ENCODE measurements at places on chromosomes 1 and 21. TPM values are rescaled to one million over a fixed set of nuclear protein-coding genes. Genes with fewer than 3 reads are reported as not detected.

GRCh38 chr1:64235181-64235580 is 31.8 kb downstream of the UBE2U start:
- DNase-seq, result no peak

Gene DPT
- total RNA-seq, result not detected

DNA sequence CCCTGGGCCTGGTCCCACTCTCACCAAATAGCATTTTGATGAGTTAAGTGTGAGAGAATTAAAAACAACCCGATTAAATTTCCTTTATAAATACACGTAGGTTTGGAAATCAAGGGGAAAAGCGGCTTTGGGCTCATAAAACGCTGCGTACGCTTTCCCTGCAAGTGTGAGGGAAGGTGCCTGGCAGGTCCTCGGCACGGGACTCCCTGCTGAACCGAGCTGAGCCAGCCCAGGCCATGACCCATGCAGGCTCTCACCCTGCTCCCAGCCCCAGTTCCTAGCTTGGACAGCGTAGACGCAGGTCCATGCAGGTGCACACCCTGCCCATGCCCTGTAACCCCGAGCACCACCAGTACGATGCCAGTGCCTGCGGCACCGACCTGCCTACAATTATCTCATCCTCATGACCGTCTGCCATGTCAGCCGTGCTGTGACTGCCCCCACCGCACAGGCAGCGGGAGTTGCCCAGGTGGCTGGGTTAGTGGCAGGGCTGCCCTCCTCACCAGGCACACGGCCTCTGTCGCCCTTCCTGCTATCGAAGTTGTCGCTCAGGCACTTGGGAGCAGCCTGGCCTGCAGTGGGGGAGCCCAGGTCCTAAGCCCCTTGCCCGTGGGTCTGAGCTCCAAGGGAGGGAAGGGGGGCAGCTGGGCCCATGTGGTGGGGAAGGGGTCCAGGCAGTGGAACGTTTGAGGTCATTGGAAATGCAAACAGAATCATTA is 41.0 kb upstream of the ACTRT2 start:
- no peak for DNase-seq

- peak; percentile 83 for DNase-seq
Measured at GRCh38 chr1:39919545-39919944, 17.8 kb upstream of the MYCL start.

DNA sequence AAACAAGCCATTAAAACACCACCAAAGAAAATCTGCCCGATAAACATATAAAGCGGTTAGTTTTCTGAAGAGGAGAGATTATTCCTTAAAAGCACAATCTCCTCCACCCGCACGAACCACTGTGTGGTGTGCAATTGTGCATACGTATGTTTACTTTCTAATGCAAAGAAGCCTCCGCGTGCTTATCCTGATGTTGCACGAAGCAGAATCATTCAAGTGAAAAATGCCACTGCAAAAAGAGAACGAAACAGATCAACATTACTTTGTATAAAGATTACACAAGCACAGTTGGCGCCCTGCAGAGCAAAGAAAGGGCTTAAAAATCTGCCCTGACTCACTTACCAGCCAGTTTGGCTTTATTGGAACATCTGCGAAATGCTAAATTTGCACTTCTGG is 166.8 kb downstream of the ZNF281 start:
- no peak for DNase-seq

DNA sequence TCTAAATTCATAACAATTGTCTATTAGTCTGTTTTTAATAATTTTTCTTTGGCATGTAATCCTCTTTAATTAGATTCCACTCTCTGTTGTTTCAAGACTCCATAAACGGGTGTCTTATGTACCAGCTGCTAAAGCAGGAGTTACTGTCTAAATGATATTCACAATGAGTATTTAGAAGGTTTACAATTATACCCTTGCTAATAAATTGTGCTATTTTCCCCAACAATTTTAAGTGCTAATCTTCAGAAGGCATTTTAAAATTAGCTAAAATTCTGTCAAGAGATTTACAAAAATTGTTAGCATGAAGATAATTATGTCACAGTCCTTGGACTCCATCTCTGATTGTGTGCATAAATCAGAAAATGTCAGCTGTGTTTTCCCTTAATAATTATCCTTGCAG is 83.7 kb downstream of the DPYD start:
- DNase-seq, result no peak

GRCh38 chr1:15371610-15372545 is 37.8 kb upstream of the EFHD2 start:
- no peak for DNase-seq

DNA sequence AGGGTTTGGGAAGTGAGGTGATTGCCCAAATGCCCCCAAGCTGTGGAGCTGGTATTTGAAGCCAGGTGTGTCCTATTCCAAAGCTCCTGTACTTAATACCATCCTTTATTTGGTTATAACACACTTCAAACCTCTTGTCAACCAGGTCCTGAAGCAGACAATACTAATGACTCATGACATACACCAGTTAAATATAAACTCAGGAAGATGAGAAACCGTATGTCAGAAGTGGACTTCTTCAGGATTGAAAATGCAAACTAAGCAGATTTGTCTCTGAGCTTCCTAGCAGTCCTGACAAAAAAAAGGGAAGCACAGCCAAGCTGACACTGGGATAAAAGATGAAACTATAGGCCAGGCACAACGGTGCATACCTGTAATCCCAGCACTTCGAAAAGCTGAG is 70.6 kb downstream of the ALPL start:
- DNase-seq, result no peak

GRCh38 chr1:163305441-163305840 is 16.3 kb upstream of the NUF2 start:
- no peak for DNase-seq

Gene HRNR
- not detected for total RNA-seq

DNA sequence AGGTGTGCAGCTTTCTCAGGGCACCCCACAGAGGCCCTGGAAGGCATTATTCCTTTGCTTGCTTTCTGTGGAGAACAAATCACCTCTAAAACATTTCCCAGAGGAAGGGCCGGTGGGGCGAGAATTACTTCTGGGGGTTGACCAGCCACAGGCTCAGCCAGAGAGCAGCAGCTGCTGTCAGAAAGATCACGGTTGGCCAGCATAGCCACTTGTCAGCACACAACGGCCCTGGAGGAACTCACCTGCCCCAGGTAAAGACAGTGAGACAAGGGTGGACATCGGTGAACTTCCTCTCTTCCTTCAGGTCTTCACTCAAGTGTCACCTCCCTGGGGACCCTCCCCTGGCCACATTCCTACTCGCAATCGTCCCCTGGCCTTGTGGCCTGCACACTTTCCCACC is 69.5 kb upstream of the CLDN14 start:
- DNase-seq, result no peak

DNA sequence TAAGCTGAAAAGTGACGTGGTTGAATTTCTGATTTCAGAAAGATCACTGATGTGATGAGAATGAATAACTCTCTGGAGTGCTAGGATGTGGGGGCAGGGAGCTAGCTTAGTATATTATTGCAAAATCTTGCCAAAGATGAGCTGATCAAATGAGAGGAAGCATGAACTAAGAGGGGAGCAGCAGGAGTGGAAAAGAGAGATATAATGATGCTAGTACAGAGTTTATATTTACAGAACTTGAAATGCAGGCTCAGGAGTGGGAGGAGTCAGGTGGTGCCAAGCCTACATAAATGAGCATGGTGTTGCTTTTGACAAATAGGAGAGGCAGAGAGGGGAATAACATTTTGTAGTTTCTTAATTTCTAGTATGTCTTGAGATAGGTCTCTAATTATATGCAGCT is 38.1 kb upstream of the NBL1 start:
- DNase-seq, result peak; percentile 30

Gene TRIM62
- 35.4 TPM for total RNA-seq

- DNase-seq, result no peak
Measured at GRCh38 chr1:166391279-166392066, 224.7 kb upstream of the FAM78B start.

GRCh38 chr1:201741763-201742342 is 87.1 kb upstream of the IPO9 start:
- DNase-seq, result no peak

Gene GJA4
- not detected for total RNA-seq

Gene INTS3
- total RNA-seq, result 44.5 TPM

Gene RGS13
- total RNA-seq, result 0.77 TPM

- no peak for DNase-seq
Measured at GRCh38 chr1:240435996-240436566, 175.9 kb downstream of the GREM2 start.

Gene TNFSF4
- total RNA-seq, result 2.9 TPM

Gene IL24
- not detected for total RNA-seq

DNA sequence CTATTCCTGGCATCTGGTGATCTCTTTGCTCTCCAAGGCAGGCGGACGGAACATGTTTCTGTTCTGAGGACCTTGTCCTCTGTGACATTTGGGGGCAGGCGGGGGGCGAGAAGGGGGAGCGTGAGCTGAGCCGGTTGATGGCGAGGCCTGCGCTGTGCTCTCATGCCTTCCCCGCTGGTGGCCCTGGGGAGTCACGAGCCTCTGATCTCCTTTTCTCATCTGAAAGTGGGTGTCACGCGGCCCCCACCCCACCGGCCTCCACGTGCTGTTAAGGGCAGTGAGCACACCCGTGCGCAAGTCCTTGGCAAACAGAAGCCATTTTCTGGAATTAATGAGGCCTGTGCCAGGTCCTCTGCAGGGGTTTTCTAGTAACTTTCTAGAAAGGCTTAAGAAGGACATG is 102.8 kb upstream of the ACTRT2 start:
- no peak for DNase-seq

Gene ELAPOR1
- 6.2 TPM for total RNA-seq

DNA sequence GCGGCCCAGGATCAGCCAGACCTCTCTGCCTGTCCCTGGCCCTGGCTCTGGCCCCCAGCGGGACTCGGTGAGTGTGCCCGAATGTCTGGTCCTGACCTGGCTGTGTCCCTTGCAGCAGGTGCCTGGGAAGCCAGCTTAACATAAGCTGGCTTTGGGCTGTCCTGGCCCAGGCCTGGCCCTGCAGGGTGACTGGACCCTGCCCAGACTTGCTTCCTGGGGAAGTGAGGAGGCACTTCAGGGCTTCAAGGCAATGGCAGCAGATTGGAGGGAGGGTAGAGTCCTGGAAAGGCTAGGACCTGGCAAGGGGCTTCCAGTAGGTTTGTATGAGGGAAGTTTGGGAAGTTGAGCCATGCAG is 16.4 kb downstream of the RPS6KA1 start:
- DNase-seq, result no peak

Gene BMP8B
- 2.8 TPM for total RNA-seq

DNA sequence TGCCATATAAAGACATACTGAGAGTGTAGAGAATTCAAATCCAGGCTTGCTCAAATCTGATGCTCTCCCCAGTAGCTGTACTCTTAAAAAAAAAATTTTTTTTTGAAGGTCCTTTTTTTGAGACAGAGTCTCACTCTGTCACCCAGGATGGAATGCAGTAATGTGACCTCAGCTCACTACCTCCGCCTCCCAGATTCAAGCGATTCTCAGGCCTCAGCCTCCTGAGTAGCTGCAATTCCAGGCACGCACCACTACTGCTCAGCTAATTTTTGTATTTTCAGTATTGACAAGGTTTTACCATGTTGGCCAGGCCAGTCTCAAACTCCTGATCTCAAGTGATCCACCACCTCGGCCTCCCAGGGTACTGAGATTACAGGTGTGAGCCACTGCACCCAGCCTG is 28.7 kb downstream of the STYXL2 start:
- no peak for DNase-seq

- DNase-seq, result no peak
Measured at GRCh38 chr1:70061231-70061630, 144.1 kb downstream of the LRRC40 start.

- no peak for DNase-seq
Measured at GRCh38 chr1:9135073-9135836, 6.4 kb upstream of the GPR157 start.

DNA sequence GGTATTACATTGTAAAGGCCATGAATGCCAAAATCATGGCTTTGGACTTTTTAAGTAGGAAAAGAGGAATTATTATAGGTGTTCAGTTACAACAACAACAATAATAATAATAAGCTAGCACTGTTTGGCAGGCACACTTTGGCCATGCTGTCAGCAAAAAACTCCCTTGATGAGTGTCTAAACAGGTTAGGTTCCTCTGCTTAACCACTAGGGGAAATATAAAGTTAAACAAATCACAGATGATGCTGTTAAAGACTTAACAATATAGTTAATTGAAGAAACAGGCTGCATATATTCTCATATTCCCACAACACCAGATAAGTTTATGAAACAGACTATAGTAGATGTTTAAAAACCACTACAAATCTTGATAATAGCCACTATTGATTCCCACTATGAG is 46.4 kb downstream of the RGS21 start:
- no peak for DNase-seq

Gene PADI1
- total RNA-seq, result not detected

DNA sequence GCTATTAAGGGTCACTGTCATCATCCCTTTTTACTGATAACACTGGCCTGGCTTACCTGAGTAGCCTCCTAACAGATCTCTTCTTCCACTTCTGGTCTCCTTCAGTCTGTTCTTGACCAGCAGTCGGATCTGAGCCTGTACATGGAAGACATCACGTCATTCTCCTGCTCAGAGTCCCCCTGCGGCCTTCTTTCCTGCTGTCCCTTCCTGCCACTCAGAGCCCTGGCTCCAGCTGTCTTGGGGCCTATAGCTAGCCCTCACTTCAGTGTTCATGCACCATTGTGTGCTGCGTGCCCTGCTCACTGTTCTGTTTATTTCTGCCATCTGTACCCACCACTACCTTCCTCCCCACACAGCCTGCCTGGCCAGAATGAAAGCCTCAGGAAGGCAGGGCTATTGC is 8.4 kb downstream of the ADARB1 start:
- DNase-seq, result no peak

DNA sequence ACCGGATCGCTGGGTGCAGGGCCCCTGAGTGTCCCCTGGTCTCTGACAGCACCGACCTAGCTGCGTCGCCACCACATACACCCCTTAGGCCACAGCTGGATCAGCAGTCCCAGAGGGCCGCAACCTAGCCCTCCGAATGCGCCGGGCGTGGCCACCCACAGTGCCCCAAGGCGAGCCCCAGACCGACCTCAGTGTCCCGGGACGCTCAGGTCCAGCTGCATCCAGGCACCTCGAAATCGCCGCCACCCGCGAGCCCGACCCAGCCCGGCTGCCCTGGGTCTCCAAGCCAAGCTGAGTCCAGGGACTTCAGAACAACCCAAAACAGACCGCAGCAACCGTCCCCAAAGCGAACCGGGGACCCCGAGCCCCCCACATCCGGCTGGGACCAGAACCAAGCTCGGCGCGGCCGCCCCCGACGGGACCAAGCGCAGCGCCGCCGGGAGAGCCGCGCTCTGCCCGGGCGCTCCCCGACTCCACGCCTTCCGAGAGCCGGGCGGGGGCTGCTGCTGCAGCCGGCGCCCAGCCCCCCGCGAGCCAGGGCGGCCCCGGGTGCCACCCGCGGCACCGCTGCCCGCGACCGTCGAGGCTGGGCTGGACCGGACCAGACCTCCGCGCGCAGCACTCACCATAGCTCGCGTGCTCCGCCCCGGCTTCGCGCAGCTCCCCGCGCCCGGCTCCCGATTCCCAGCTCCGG is 54.6 kb upstream of the ECE1 start:
- DNase-seq, result no peak

Gene OR2L8
- total RNA-seq, result not detected

Gene LIN9
- total RNA-seq, result 1.3 TPM

GRCh38 chr1:89894210-89895201 is 73.7 kb downstream of the LRRC8D start:
- DNase-seq, result no peak

Data from natural killer cell (primary cell).